ENCODE measurements at places on chromosomes 5 and 9.

GRCh38 chr9:110427497-110428104, 89.9 kb upstream of the TXNDC8 start:
- DNase-seq, result no peak

- DNase-seq, result no peak
Measured at GRCh38 chr5:151709109-151709735, 22.5 kb upstream of the SPARC start.

- no peak for DNase-seq
Measured at GRCh38 chr5:16446993-16447392, 18.6 kb downstream of the ZNF622 start.

- DNase-seq, result no peak
Measured at GRCh38 chr5:7728076-7728475, 122.9 kb downstream of the CFAP90 start.

DNA sequence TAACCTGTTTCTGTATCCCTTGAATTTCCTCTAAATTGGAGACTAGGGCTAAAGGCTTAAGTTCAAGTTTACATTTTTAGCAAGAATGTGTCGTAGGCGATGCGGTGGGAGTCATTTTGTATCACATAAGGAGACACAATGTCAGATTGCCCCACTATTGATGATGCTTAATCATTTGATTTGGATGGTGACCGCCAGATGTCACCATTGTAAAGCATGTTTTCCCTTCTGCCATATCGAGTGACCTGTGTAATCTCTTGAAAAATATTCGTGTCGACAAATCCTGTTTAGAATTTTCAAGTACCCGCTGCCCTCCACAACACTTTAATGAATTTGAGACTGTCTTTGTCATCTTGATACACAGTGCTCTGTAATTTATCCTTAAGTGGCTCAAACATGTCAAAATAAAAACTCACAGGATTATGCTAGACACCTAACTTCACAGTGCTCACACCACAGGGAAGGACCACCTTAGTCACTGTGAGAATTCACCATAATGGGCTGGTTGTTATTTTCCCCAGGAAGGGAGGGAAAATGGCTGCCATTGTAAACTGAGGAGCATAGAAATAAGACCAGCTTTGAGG, 34.5 kb upstream of the SLC46A2 start:
- DNase-seq, result no peak

DNA sequence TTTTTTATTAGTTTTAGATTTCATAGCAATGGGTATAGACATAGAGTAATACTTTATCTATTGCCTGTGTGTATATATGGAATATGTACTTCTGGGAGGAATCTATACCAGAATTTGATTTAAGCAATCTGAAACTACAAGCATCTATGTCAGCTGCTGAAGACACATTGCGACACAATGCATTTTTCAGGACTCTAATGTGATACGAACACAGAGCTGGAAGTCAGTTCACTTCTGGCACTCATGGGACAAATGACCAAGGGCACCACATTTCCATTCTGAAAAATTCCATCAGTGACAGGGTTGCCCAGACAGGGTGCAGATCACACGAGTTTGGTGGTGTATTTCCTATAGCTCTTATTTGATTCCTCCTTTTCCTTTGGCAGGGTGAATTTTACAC, 259.5 kb downstream of the NTRK2 start:
- DNase-seq, result no peak

All from stimulated activated CD4-positive, alpha-beta T cell treated with anti-CD3 and anti-CD28 coated beads, Interleukin-1b, Interleukin-23, amount 100 ng/mL, for 4 hours (primary cell).